ENCODE measurements at places on chromosomes 2 and 18.

DNA sequence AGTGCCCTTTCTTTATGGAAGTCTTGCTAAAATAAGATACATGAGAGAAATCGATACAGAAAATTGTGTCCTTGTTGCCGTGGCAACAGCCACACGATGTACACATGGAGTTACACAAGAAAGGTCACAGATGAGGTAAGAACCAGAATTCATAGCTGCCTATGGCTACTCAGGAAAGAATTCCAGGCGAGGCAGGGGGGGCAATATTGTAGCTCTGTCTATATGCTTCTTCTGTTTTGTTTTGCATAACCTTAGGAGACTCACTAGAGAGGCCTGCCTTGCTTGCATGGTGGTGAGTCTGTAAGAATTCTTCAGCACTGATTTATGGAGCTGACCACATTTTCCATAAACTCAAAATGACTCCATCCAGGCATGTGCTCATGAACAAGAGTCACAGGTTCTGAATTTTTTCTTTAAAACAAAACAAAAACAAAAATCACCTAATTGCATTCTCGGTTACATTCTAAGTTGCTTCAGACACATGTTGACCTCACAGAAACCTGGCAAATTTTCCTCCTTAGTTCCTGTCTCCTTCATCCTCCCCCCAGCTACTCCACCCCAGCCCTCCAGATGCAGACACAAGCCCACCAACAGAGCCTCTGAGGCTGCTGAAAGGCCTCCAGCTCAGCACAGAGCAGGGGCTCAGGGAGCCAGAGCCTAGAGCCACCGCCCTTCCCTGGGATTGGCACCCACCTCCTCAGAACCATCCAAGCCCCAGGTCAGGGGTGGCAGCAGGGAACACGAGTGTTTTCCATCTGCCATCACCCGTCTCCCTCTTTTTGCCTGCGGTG is 183.5 kb downstream of the ANTXR1 start:
- no peak for DNase-seq

- DNase-seq = no peak
Measured at GRCh38 chr2:173644146-173644545, 289.5 kb downstream of the CDCA7 start.

DNA sequence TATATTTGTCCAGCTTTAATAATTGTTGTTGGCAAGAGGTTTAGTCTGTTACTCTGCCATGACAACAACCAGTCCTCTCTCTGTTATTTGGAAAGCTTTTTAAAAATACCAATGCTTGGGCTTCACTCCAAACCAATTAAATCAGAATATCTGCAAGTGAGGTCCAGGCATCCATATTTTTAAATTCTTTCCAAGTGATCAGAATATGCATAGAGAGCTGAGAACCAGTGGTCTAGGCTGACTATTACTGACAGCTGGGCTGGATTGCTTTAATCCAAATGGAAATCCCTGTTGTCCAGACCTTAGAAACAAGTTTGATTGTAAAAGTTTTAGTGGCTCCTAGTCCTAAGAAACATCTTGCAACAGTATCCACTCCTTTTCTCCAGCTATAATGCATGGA is 1059.7 kb upstream of the ACVR2A start:
- DNase-seq = no peak

- DNase-seq = no peak
Measured at GRCh38 chr18:49933530-49934128, 120.3 kb upstream of the ACAA2 start.

- no peak for DNase-seq
Measured at GRCh38 chr2:236172255-236173035, 4.3 kb upstream of the GBX2 start.

DNA sequence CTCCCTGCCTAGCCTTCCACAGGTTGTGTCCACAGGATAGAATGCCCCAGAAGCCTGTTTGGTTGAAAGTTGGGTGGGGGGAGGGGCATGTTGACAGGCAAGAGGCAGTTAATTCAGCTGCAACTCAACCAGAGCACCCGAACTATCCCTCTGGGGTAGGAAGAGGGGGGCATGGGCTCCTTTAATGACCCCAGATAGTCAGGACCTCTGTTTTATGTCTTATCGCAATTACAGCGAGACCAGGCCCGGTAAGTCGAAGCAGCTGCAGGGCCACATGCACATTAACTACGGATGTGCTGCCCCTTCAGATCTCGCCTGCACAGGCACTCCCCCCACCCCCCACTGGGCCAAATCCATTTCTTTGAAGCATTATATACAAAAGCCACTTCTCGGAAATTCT is 363.8 kb upstream of the HNRNPA3 start:
- DNase-seq = no peak

- no peak for DNase-seq
Measured at GRCh38 chr18:36158266-36158867, 28.7 kb downstream of the ELP2 start.

DNA sequence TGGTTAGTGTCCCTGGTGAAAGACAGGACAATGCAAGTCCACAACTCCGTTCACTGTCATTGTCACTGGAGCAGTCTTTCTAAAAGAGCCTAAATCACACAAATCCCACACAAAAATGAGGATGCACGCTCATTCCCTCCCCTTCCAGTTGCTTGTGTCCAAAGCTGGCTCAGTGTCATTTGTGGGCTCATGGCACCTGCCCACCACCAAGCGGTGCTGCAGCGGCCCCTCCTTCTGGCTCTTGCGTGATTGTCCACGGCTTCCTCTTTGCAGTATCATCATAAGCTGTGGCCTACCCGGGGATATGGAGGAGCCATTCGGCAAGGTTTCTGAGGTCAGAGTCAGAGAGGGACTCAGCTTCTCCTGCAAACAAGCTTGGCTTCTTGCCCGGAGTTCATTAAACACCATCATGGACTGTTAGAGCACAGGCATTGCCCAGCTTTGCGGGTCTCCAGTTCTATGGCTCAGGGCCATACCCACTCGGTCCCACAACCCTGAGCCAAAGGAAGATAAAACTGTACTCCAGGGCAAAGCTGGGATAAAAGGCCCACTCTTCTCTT is 179.4 kb upstream of the AGAP1 start:
- no peak for DNase-seq

DNA sequence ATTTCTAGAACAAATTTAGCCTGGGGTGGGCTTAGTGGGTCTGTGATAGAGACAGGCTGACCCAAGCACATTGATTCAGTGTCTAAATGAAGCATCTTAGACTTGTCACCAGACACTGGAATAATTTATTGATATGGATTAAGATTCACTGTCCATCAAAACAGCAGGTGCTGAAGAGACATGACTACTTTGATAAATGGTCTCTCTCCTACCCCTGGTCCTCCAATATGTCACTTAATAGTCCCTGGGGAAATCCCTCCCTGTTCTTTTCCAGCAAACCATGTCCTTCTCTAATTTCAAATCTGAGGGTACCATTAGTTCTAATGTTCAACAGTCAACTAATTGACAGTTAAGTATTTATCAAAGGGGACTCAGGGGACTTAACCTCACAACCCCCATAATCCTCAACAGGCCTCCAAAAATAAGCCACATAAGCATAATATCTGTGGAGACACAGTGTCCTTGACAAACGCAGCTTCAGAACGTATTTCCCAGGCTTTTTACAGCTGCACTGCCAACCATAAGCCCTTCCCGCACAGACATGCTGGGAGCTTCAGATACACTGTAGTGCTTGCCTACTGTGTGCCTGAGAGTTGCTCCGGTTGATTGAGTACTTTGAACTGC is 391.0 kb downstream of the THSD7B start:
- no peak for DNase-seq

- no peak for DNase-seq
Measured at GRCh38 chr2:233974530-233975071, 57.4 kb downstream of the TRPM8 start.

GRCh38 chr2:33496726-33497125 is 20.3 kb downstream of the RASGRP3 start:
- no peak for DNase-seq

- no peak for DNase-seq
Measured at GRCh38 chr2:3010001-3010400, 367.6 kb downstream of the EIPR1 start.

Data from left renal pelvis (tissue), 4 donors.